Activated CD4-positive, CD25-positive, alpha-beta regulatory T cell (primary cell): ENCODE measurements at places on chromosomes 5 and 9.

GRCh38 chr5:80711938-80712337 lies 57.2 kb upstream of the DHFR start:
- DNase-seq = no peak

GRCh38 chr9:132074736-132075135 lies 4.9 kb downstream of the MED27 start:
- no peak for DNase-seq

GRCh38 chr9:106307670-106308069 lies 555.3 kb upstream of the ZNF462 start:
- DNase-seq = no peak

DNA sequence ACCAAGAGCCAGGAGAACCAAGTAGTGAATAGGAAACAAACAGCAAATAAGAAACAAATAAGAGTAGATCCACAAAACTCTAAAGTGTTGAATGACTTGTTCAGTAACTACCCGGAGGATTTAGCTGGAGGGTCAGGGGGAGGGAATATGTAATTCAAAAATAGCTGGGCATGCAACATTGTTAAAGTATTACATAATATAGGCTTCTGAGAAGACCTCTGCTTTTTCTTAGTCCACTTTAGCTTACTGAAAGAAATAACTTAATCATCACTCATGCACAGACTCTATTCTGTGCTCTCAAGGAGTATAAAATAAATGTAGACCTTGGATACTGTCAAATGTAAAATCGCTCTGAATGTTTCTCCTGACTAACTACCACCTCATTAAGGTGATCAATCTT lies 183.2 kb upstream of the POU5F2 start:
- no peak for DNase-seq

- no peak for DNase-seq
Measured at GRCh38 chr5:136020383-136021015, 8.3 kb upstream of the TGFBI start.

- no peak for DNase-seq
Measured at GRCh38 chr9:76704593-76705204, 59.5 kb upstream of the PCA3 start.

- no peak for DNase-seq
Measured at GRCh38 chr9:108185613-108186012, 670.2 kb downstream of the ACTL7B start.

GRCh38 chr9:120913647-120914264 lies 12.8 kb downstream of the TRAF1 start:
- no peak for DNase-seq

DNA sequence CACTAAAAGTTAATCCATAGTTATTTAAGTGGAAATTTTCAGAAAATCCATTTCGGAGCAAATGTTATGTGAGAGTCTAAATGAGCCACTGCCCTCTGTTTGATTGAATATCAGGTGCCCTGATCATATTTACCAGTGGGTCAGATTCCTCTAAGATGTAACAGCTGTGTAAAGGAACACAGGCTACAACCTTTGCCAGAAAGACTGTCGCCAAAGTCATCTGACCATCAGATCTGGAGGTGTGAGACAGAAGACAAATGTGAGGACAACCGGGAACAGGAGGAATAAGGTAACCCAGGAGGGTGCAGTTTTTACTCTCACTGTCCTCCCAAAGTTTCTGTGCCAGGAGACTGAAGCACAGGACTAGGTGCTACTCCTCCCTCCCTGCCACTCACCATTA lies 90.8 kb downstream of the CAAP1 start:
- DNase-seq = no peak

- DNase-seq = no peak
Measured at GRCh38 chr5:172044631-172045314, 38.3 kb upstream of the FBXW11 start.

- DNase-seq = no peak
Measured at GRCh38 chr9:37271679-37272078, 150.8 kb upstream of the GRHPR start.

- DNase-seq = no peak
Measured at GRCh38 chr5:167533814-167534795, 757.3 kb upstream of the WWC1 start.

DNA sequence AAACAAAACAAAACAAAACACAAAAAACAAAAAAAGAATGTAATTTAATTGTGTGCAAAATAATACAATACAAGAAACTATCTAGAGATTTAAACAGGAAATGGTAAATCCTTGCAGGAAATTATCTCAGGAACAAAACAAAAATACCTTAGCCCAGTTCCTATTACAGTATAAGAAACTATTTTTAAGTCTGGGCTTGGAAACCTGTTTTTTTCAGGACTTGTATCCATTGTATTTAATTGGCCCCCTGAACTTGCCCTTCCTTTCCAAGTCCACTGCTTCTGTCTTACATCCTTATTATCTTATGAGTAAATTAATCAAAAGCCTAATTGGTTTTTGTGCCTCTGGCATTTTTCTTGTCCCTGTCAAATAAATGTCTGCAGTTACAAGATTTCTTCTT lies 48.5 kb downstream of the ST8SIA4 start:
- DNase-seq = no peak

DNA sequence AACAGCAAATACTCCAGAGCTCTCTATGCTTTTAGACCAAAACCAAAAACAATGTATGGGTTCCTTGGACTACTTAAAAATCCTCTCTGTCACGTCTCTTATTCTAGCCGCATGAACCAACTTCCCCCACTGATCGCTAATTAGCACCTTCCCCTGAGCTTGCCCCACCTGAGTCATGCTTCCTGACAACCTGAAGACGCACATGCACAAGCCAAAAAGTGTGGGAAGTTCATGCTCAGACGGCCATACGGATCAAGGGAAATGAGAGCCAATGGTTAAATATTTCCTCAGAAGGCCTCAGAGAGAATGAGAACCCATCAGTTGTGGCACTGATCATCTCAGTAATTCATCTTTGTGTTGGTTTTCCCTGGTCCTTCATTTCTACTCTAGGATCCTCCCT lies 199.7 kb downstream of the BNC2 start:
- no peak for DNase-seq

GRCh38 chr5:9365512-9365911 lies 180.4 kb downstream of the SEMA5A start:
- no peak for DNase-seq

DNA sequence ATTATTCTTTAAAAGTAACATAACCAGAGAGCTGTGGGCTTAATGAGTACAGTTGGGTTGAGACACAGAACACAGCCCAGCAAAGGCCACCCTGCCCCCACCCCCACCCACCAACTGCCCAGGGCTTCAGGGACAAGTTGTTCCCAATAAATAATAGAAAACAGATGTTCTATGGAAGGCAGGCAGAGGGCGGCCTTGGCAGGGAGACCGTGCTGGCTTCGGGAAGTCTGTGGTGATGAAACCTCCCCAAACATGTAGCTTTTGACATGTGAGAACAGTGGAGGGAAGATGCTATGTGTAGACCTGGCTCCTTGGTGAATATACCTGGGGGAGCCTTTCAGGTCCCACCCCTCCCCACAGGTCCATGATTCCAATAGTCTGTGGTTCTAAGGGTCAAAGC lies 10.0 kb downstream of the TRAF1 start:
- no peak for DNase-seq

GRCh38 chr5:142550471-142550870 lies 135.4 kb downstream of the FGF1 start:
- DNase-seq = no peak

GRCh38 chr9:128118472-128118857 lies 9.1 kb downstream of the PTGES2 start:
- no peak for DNase-seq

DNA sequence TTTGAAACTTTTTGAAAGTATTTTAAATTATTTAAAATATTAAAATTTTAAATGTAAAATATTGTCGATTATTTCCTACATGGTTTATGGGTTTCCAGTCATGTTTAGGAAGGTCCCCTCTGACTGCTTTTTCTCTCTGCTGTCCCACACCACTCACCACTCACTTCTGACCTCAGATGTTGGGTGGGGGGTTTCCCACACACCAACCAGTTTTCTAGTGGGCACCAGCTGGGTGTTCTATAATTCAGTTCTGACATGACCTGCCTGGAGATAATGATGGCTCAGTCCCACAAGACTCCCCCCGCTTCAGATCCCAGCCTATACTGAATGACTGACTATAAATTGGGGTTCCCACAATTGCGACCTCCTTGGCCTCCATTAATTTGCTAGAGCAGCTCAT lies 310.4 kb downstream of the GADD45G start:
- no peak for DNase-seq

- no peak for DNase-seq
Measured at GRCh38 chr5:174723315-174723978, 935 bp upstream of the MSX2 start.

DNA sequence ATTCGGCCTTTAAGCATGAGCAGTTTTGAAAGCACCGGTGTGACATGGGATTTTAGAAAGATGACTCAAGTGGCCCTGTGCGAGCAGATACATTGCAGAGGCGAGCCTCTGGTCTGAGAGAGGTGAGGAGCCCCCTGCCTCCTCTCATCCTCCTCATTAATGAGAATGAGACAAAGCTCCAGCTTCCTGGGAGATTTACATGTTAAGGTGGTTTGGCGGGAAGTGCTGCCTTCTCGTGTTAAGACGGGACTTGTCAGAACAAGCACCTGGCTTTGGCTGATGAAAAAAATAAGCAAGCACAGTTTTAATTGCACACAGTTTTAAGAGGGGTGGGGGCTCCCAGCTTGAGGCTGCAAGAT lies 68.1 kb downstream of the ACTL7B start:
- no peak for DNase-seq

DNA sequence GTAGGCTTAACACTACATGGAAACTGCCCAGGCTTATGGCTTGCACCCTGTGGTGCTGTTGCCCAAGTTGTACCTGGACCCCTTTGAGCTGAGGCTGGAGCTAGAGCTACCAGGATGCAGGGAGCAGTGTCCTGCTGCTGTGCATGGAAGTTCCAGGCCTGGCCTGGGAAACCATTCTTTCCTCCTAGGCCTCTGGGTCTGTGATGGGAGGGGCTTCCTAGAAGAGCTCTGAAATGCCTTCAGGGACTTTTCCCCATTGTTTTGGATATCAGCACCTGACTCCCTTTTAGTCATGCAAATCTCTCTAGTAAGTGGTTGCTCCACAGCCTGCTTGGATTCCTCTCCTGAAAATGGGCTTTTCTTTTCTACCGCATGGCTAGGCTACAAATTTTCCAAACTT lies 7.9 kb upstream of the HRH2 start:
- no peak for DNase-seq

- DNase-seq = no peak
Measured at GRCh38 chr9:79353856-79354520, 217.8 kb upstream of the TLE4 start.

DNA sequence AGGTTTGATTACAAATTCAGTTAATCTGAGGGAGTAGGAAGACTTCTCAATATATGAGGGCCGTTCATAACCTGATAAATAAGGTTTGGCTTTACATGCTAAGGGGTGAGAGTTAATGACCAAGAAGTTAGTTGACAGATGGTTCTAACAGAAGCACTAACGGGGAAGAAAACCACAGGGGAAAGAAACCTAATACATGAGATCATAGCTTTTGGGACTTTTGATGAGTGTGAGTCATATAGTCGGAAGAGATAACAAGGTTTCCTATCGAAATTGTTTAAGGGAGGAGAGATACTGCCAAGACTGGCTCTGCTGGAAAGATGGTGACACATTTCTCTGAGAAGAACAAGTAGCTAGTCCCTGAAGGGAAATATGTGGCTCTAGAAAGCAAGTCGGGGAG lies 140.1 kb downstream of the COX7C start:
- DNase-seq = no peak

GRCh38 chr5:133362438-133362837 lies 249.9 kb downstream of the FSTL4 start:
- DNase-seq = no peak

DNA sequence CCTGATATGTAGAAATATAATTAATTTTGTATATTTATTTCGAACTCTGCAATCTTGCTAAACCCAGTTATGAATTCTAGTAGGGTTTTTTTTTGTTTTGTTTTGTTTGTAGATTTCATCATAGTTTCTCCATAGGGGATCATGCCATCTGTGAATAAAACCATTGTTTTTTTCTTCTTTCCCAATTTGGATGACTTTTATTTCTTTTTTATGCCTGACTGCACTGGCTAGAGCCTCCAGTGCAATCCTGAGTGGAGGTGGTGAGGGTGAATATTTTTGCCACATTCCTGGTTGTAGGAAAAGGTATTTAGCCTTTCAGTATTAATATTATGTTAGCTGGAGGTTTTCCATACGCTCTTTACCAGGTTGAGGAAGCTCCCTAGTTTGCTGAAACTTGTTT lies 70.0 kb upstream of the GFPT2 start:
- DNase-seq = no peak

DNA sequence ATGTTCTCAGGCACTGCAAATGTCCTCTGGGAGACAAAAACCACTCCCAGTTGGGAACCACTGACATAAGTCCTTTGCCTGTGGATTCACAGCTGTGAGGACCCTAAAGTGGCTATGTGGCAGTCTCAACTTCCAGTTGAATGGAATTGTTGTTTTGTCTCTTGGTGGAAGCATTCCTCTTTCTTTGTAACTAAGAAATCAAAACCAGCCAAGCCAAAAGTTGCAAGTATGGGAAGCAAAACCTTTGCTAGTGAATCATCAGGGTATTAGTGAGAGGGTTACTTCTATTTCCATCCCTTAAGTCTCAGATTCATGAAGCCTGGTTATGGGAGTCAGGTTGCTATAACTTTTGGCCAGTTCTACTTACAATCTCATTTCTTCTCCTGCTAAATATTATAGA lies 49.8 kb upstream of the RPS23 start:
- no peak for DNase-seq

DNA sequence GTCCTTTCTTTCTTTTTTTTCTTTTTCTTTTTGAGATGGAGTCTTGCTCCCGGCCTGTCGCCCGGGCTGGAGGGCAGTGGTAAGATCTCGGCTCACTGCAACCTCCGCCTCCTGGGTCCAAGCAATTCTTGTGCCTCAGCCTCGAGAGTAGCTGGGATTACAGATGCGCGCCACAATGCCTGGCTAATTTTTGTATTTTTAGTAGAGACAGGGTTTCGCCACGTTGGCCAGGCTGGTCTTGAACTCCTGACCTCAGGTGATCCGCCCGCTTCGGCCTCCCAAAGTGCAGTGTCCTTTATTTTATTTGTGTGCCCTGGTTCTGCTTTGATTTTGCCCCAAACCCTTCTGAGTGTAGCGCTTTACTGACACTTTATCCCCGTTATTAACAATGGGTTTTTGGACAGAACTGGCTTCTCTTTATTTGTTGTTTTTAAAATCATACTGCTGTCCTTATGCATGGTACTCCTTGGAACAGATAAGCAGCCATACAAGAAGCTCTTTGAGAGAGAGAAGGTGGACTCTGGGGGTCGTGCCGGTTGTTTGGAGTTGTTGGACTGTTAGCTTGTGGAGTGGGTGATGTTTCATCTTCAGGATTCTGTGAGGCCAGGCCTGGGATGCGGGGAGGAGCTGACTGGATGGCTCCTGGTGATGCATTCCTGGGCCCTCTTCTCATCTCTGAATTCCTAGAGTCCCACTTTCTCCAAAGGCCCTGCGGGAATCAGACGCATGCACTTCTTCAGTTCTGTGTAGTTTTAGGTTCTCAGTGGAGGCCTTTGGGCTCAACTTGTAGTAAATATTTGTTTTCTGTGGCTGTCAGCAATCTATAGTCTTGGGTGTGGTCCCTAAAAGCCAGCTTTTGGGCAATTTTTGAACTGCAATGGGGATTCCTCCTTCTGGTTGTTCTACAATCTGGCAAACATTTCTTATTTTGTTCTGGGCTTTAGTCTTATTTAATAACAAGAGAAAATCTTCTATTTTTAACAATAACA lies 47.8 kb downstream of the PTTG1 start:
- DNase-seq = no peak

- DNase-seq = no peak
Measured at GRCh38 chr9:127197186-127197860, 67.3 kb upstream of the GARNL3 start.
